Left renal pelvis (tissue), 4 donors: ENCODE measurements at places on chromosomes 2 and 18. TPM values are rescaled to one million over a fixed set of nuclear protein-coding genes. Genes with fewer than 3 reads are reported as not detected.

- DNase-seq, result no peak
Observed at GRCh38 chr18:11219571-11219970, 70.2 kb upstream of the PIEZO2 start.

DNA sequence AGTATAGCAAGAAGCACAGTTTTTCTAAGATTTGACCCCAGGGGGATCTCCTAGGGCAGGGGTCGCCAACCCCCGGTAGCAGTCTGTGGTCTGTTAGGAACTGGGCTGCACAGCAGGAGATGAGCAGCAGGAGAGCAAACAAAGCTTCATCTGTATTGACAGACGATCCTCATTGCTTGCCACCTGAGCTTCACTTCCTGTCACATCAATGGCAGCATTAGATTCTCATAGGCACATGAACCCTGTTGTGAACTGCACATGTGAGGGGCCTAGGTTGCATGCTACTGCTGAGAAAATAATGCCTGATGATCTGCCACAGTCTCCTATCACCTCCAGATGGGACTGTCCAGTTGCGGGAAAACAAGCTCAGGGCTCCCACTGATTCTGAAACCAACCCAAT is 136.2 kb downstream of the RGPD3 start:
- DNase-seq, result no peak

DNA sequence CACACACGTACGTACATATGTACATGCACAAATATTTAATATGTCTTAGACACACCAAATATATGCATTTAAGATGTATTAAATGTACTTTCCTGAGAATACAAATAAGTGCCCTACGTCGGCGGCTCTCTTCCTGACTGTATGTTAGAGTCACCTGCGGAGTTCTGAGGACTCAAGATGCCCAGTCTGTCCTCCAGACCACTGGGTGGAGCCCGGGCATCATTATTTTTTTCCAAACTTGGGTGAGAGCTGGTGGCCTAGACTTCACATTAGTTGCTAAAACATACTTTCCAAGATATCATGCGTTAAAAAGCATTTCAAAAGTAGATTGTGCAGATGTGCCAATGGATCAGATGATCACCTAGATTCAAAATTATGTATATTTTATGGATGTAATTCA is 2.9 kb downstream of the IL18R1 start:
- DNase-seq, result no peak

- no peak for DNase-seq
Observed at GRCh38 chr18:70493461-70493860, 204.6 kb downstream of the SOCS6 start.

- DNase-seq, result no peak
Observed at GRCh38 chr2:150211164-150211631, 276.3 kb downstream of the RND3 start.

- DNase-seq, result no peak
Observed at GRCh38 chr2:79715338-79715737, 202.5 kb downstream of the CTNNA2 start.

LRATD1 gene
- polyA plus RNA-seq, result 25.8 TPM

MEP1B gene
- 0.17 TPM for polyA plus RNA-seq

BOLL gene
- polyA plus RNA-seq, result not detected

DNA sequence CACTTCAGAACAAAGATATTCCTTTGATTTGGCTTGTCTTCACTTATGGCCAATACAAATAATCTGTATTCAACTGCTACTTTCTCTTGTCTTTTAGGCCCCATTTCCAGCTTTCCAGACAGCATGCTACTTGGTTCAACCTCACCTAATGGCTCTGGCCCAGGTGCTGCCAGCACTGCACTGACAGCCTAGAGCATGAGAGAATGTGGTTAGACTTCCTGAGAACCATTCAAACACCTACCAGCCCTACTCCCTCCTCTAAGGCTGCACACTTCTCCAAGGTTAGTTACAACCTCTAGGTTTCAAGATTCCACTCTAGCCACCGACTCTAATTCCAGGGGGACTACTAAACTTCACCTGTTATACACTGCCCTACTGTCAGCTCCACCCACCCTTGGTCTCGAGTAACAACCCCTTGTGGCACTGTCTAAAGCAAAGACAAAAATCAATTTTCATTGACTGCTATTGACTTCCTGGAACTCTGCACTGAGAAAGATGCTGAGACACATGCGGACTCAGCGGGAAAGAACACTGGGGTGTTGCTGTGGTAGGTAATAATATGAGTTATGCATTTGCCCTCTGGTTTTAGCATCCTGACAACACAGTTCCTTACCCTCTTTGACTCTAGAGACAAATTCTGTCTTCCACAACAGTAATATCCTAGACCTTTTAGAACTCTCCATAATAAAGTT is 38.2 kb downstream of the PLEKHM3 start:
- DNase-seq, result no peak
